Substantia nigra (tissue), 51 donors: ENCODE measurements at places on chromosomes 2 and 18.

DNA sequence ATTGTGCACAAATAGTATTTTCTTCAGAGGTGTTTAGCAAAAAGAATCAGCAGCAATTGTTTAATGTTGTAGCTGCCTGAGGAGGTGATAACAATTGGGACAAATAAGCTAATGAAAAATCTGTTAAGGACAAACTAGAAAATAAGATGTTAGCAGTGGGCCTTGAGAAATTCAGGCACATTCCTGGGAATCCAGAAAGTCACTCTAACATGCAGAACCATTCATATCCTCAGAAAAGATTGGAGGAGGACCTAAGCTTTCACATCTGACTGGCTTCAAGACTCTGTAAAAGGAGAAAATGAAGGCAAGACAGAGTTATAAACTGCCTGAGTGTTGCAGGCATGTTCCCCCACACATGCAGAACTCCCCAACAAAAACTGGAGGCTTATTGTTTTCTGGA, 353.5 kb upstream of the RGPD4 start:
- no peak for DNase-seq

- no peak for DNase-seq
Observed at GRCh38 chr2:217944923-217945322, 57.9 kb downstream of the TNS1 start.

- no peak for DNase-seq
Observed at GRCh38 chr2:172848519-172848918, 112.9 kb downstream of the RAPGEF4 start.

- DNase-seq, result no peak
Observed at GRCh38 chr2:41038408-41038807, 586.5 kb upstream of the SLC8A1 start.

DNA sequence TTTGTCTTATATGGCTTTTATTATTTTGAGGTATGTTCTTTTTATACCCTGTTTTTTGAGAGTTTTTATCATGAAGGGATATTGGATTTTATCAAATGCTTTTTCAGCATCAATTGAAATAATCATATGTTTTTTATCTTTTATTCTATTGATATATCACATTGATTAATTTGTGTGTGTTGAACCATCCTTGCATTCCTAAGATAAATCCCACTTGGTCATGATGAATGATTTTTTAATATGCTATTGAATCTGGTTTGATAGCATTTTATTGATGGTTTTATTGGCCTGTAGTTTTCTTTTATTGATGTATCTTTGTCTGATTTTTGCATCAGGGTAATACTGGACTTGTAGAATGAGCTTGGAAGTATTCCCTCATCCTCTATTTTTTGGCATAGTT, 160.3 kb downstream of the PLCL1 start:
- DNase-seq, result no peak

GRCh38 chr2:9884436-9884835, 41.2 kb downstream of the TAF1B start:
- no peak for DNase-seq

- no peak for DNase-seq
Observed at GRCh38 chr2:71379086-71379485, 47.5 kb downstream of the ZNF638 start.

GRCh38 chr2:230325316-230326243, 1.4 kb upstream of the SP140L start:
- no peak for DNase-seq

- DNase-seq, result no peak
Observed at GRCh38 chr2:219908538-219908937, 281.1 kb downstream of the SLC4A3 start.

GRCh38 chr2:64708829-64709228, 55.1 kb upstream of the SERTAD2 start:
- DNase-seq, result no peak
